ENCODE measurements at places on chromosomes 1 and 21.

GRCh38 chr1:244204004-244204403 lies 152.9 kb downstream of the ZBTB18 start:
- no peaks in the 10 kb centered on the region for H3K27me3 ChIP-seq
- no peak overlapping the region for H3K4me3 ChIP-seq
- H3K4me1 ChIP-seq: no peaks in the 10 kb centered on the region
- H3K27ac ChIP-seq: no peak overlapping the region
- no peak for DNase-seq
- H3K36me3 ChIP-seq: no peaks in the 10 kb centered on the region

DNA sequence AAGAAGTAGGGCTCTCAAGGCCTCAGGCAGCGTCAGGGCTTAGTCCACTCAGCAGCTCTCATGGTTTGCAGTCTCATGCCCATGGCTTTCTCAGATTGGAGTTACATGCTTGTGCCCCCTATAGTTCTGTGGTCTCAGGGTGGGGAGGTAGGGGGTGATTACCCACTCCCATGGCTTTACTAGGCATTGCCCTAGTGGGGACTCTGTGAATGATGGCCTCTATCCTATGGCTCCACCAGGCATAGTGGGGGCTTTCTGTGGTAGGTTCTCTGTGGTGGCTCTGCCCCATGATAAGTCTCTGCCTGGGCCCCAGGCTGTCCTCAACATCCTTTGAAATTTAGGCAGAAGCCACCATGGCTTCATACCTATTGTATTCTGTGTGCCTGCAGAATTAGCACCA lies 48.9 kb downstream of the MSH4 start:
- H3K27ac ChIP-seq: no peak overlapping the region
- no peak for DNase-seq
- no peaks in the 10 kb centered on the region for H3K4me1 ChIP-seq
- no peaks in the 10 kb centered on the region for H3K27me3 ChIP-seq
- H3K36me3 ChIP-seq: no peaks in the 10 kb centered on the region
- no peak overlapping the region for H3K4me3 ChIP-seq

DNA sequence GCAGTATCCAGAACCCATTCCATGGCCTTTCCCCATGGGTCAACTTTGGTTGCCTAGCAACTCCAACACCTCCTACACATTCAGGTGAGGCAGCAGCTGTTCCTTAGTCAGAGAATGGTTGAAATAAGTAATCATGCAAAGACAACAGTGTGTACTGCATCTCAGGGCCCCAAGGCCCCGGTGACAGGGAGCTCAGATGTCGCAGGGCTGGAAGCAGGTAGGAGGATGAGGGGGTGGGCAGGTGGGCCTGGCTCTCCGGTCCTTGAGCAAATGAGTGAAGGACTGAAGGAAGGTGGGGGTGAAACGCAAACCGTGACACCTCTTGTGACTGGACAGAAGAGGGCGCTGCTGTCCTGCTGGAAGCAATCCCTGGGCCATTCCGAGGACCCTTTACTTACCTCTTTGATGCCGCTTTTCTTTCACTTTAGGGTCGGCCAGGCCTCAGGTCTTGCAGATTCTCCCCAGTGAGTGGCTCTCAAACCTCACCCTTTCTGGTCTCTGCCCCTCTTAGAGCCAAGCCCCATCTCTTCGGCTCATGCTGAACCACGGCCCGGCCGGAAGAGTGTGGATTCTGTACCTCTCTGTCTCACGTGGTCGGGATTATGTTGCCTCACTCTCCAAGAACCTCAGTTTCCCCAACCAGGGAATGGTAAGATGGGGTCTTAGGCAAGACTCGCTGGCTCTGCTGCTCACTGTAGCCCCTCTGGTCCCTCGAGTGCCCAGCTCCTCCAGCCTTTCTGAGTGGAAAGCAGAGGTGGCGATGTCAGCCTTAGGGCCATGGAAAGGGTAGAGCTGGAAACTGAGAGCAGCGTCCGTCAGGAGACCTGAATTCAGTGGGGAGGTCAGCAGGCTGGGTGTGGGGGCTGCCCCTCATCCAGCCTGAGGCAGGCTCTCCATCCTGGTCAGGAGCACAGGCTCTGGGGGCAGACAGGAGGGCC lies 5.6 kb upstream of the KCNA10 start:
- no peaks in the 10 kb centered on the region for H3K36me3 ChIP-seq
- no peak overlapping the region for H3K4me3 ChIP-seq
- H3K27me3 ChIP-seq: no peaks in the 10 kb centered on the region

- no peaks in the 10 kb centered on the region for H3K4me1 ChIP-seq
- no peak overlapping the region for H3K4me3 ChIP-seq
- no peak for DNase-seq
- no peaks in the 10 kb centered on the region for H3K27me3 ChIP-seq
Observed at GRCh38 chr1:5709976-5710375, 282.2 kb downstream of the NPHP4 start.

DNA sequence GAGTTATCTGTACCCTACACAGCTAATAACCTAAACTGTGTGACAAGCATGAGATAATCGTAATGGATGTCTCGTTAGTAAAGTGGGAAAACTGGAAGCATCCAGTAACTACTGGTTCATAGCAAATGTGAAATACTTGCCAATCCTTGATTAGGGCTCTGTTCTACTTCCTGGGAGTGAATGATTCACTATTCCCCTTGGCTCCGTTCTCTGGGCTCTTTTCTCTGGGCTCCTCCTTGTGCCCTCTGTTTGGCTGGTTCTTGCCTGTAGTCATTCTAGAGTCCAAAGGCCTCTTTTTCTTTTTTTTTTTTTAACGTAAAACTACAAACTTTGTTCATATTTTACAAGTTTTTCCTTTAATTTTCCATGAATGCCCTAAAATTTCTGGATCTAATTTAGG lies 465.8 kb upstream of the PLXNA2 start:
- no peak overlapping the region for H3K27ac ChIP-seq
- no peaks in the 10 kb centered on the region for H3K36me3 ChIP-seq
- no peak overlapping the region for H3K4me3 ChIP-seq
- no peak for DNase-seq

DNA sequence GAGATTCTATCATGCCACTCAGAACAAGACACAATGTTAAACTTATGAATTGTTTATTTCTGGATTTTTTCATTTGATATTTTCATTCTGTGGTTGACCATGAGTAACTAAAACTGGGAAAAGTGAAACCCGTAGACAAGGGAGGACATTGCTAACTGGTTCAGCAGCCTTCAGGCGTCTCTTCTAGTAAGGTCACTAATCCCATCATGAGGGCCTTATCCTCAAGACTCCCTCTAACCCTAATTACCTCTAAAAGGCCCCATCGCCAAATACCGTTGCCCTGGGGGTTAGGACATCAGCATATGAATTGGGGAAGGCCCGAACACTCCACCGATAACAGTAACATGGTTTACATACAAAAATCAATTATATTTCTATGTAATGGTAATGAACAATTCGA lies 247.6 kb downstream of the TM2D1 start:
- H3K4me1 ChIP-seq: no peaks in the 10 kb centered on the region
- H3K27me3 ChIP-seq: no peaks in the 10 kb centered on the region
- H3K36me3 ChIP-seq: no peaks in the 10 kb centered on the region
- H3K4me3 ChIP-seq: no peak overlapping the region
- no peak overlapping the region for H3K27ac ChIP-seq

- H3K36me3 ChIP-seq: no peaks in the 10 kb centered on the region
- H3K4me1 ChIP-seq: no peaks in the 10 kb centered on the region
- H3K4me3 ChIP-seq: no peak overlapping the region
- no peaks in the 10 kb centered on the region for H3K27me3 ChIP-seq
- no peak overlapping the region for H3K27ac ChIP-seq
- DNase-seq: no peak
Observed at GRCh38 chr1:84000196-84000885, 1.4 kb upstream of the TTLL7 start.

DNA sequence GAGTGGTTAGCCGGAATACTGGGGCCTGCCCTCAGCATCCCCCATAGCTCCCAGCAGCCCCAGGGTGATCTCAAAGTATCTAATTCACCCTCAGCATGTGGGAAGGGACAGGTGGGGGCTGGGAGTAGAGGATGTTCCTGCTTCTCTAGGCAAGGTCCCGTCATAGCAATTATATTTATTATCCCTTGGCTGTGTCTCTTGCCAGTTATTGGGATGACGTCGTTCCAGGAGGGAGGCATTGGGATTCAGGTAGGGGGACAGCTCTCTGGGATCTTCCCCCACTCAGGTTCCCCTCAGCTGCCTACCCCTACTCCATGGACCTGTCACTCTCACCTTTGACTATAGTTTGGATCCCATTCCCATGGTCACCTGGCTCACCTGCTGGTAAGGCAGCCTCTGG lies 11.9 kb upstream of the PEAR1 start:
- no peaks in the 10 kb centered on the region for H3K4me1 ChIP-seq
- no peak overlapping the region for H3K4me3 ChIP-seq
- no peaks in the 10 kb centered on the region for H3K36me3 ChIP-seq
- no peak overlapping the region for H3K27ac ChIP-seq
- no peak for DNase-seq

GRCh38 chr1:88003255-88003654 lies 674.6 kb downstream of the LMO4 start:
- no peak overlapping the region for H3K27ac ChIP-seq
- no peak overlapping the region for H3K4me3 ChIP-seq
- no peak for DNase-seq
- H3K36me3 ChIP-seq: no peaks in the 10 kb centered on the region
- no peaks in the 10 kb centered on the region for H3K27me3 ChIP-seq
- H3K4me1 ChIP-seq: no peaks in the 10 kb centered on the region

- H3K27ac ChIP-seq: no peak within 1 kb of the TSS
- no peaks in the 10 kb centered on the region for H3K36me3 ChIP-seq
- peaks cover 63% of the 10 kb centered on the region for H3K27me3 ChIP-seq
- H3K4me3 ChIP-seq: peak within 1 kb of the TSS; percentile 52
- no peak for DNase-seq
- H3K4me1 ChIP-seq: no peaks in the 10 kb centered on the region
Observed at GRCh38 chr1:159171254-159171687, at the start of gene CADM3. Gene CADM3 (plus strand): TSS chr1:159171615. CDS start chr1:159171766, 151 bp downstream.

DNA sequence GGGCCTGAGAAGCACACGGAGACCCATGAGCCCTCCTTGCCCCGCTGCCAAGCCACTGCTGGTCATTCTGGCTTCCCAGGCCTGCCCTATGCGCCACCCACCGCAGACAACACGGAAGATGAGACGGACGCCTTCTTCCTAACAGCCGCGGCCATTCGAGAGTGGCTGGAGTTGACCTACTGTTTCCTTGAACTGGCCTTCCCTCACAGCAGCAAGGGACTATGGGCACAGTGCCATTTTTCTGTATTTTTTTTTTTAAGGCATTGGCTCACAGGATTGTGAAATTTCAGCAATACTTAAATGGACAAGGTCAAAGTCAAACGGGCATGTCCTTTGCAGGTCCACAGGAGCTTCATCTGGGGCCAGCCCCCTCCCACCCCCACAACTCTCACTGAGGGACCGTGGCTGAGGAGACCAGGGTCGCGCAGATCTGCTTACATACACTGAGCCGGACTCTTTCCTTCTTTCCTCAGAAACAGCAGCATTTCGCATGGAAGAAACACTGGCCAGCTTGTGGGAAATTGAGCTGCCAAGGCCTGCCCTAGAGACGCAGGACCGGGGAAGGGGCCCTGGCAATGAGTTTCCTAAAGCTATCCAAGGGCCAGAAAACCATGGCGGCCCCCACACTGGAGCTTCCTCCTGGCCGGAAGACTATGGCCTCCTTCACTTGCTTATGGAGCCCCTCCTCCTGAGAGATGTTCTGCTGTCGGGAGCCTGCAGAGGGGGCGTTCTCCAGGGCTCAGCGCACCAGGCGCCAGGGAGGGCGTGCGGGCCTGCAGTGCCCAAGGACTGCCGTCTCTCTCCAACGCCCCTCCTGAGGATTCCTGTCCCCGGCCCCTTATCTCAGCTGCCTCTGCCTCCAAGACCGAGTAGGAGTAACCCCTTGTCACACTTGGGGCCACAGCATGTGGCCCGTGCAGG lies 98.9 kb downstream of the PGBD5 start:
- no peaks in the 10 kb centered on the region for H3K4me1 ChIP-seq
- H3K36me3 ChIP-seq: no peaks in the 10 kb centered on the region
- no peak for DNase-seq
- H3K4me3 ChIP-seq: no peak overlapping the region

DNA sequence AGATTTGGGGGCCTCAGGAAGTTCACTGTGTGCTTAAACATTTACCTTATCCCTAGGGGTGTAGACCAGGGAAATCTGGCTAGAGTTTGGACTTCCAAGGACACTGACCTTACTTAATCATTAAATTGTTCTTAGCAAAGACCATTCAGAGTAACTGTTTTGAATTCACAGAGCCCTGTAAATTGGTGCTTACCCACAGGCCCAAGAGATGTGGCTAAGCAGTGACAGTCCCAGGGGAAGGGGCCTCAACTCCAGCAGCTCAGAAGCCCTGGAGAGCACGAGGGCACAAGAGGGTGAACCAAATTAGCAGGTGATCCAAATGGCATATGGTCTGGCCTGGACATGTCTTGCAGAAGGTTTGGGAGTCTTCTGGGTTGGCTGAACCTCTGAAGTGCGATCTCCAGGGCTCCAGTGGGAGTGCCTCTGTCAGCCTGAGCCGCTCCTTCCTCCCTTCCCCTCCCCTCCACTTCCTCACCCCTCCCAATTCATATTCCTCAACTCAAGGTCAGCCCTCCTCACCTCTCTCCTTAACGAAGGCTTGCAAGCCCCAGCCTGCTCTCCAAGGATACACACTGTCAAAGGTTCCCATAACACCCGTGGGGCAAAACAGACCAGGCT lies 4.3 kb downstream of the PAQR7 start:
- no peaks in the 10 kb centered on the region for H3K27me3 ChIP-seq
- H3K27ac ChIP-seq: peak overlapping the region; percentile 54
- peaks cover 2% of the 10 kb centered on the region for H3K4me1 ChIP-seq

- no peak for DNase-seq
- H3K27ac ChIP-seq: no peak overlapping the region
- no peaks in the 10 kb centered on the region for H3K36me3 ChIP-seq
- no peaks in the 10 kb centered on the region for H3K27me3 ChIP-seq
- no peaks in the 10 kb centered on the region for H3K4me1 ChIP-seq
- no peak overlapping the region for H3K4me3 ChIP-seq
Observed at GRCh38 chr1:212597487-212597886, 11.1 kb upstream of the ATF3 start.

GRCh38 chr1:36160949-36161485 lies 5.1 kb downstream of the MAP7D1 start:
- peaks cover 47% of the 10 kb centered on the region for H3K4me1 ChIP-seq
- DNase-seq: peak; percentile 57
- no peaks in the 10 kb centered on the region for H3K36me3 ChIP-seq
- H3K27me3 ChIP-seq: no peaks in the 10 kb centered on the region

- no peak overlapping the region for H3K27ac ChIP-seq
- H3K4me3 ChIP-seq: no peak overlapping the region
- no peaks in the 10 kb centered on the region for H3K36me3 ChIP-seq
Observed at GRCh38 chr1:72435025-72435424, 152.7 kb upstream of the NEGR1 start.

- H3K27ac ChIP-seq: no peak overlapping the region
- no peaks in the 10 kb centered on the region for H3K36me3 ChIP-seq
- no peaks in the 10 kb centered on the region for H3K27me3 ChIP-seq
- no peak for DNase-seq
- H3K4me1 ChIP-seq: no peaks in the 10 kb centered on the region
Observed at GRCh38 chr1:243620096-243620495, 229.9 kb downstream of the AKT3 start.

DNA sequence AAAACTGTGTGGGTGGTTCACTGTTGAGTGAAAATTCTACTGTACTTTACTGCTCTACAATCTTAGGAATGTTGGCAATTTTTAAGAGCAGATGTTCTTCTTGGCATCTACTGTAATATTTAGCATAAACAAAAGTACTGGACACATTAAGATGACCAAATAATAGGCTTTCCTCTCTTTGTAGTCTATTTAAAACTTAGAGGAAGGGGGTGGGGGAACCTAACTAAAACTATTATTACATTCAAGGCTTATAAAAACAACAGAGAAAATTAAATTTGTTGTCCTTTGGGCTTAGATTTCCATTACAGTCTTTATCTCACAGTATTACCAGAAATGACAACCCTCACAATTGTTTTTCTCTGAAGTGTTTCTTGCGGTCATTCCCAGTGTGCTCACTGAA lies 181.2 kb downstream of the PLPPR4 start:
- H3K27ac ChIP-seq: no peak overlapping the region
- no peaks in the 10 kb centered on the region for H3K27me3 ChIP-seq
- no peak for DNase-seq
- H3K4me1 ChIP-seq: peaks cover 3% of the 10 kb centered on the region
- H3K36me3 ChIP-seq: no peaks in the 10 kb centered on the region
- no peak overlapping the region for H3K4me3 ChIP-seq

Data from breast epithelium (tissue), 4 donors.